ENCODE measurements at places on chromosomes 3 and 15.
A peak's percentile ranks its signal among the peaks of the same experiment; 100 is the strongest.

DNA sequence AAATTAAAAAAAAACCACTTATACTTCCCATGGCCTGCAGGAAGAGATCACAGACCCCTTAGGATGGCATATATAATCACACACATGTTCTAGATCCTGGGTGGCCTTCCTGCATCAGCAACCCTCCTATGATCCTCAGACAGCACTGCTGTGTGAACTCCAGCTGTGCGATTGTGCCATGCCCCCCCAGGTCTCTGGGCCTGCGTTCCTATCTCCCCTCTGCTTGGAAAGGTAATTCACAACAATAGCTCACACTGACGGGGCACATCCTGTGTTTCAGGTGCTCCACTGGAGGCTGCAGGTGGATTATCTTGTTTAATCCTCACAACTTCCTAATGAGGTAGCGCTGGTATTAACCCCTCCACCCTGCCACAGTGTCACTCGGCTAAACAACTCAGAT, 71.2 kb upstream of the GLCE start:
- no peak for DNase-seq

DNA sequence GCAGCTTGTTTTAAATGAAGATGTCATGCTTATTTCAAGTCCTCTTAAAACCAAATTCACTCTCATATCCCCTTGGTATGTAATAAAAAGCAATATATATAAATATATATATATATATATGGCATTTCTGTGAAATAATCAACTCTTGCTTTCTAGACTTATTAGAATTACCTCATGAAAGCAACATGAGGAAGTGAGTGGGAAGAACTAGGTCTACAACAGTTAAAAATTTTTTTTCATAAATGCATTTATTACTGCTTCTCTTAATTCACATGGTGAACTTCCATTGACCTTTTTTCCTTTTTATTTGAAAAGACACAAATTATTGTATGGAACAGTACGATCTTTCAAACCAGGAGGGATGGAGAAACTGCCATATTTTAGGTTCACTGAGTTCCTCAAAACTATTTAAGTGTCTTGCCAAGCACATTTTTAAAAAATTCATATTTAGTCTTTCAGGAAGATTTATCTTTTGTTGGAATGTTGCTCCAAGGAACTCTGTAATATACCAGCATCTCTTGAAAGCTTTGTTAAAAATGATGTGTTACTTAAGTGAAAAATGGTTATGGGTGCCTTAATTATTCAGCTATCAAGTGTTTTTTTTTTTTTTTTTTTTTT, 185.2 kb downstream of the GHSR start:
- DNase-seq, result no peak

DNA sequence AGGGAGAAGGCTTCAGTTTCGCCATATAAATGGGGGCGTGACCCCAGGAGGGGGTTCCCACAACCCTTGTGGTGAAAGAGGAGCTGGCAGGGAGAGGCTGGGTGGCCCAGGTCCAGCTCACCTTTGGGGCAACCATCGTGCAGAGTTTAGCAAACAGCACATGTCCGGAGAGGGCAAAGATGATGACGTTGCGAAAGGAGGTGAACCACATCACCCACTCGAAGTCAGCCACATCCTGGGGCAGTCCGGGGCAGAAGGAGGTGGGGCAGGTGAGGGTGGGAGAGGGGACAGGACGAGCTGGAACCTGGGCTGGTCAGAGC, 3.7 kb downstream of the HHATL start:
- DNase-seq, result no peak

DNA sequence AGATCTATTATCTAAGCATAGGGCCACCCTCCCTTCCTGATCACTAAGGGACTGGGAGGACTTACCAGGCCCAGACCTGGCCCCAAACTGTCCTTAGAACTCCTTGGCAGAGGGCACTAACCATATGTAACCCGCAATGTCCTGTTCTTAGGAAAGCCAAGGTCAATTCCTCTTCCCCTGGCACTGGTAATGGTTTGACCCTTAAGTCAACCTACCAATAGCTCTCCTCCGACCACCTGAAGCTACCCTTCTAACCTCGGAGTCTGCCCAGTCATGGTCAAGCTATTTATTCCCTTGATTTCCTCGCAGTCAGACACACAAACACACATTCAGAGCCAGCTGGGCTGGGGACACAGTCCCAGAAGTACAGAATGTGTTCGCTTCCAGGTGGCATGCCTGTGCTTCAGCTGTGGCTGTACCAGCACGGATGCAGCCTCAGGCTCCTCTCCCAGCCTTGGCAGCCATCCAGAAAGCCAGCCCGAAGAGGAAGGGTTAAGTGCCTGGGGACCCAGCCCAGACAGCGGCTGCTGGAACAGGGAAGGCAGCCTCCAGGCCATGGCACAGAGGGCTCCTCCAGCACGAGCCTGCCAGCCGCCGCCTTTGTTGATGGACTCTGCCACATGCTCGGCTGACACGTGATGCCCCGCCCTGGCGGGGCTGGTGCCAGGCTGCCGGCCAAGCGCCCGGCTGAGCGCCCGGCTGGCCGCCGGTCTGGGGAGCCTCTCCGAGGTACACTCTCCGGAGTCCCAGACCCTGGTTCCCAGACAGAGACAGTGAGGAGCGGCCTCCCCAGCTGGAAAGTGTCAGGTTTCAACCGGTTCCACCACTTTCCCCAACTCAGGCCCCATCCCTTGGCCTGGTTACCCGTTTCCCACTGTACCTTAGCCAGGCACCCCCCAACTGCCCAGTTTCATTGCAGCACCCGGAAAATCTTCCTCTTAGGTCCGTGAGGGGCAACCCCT, 5.5 kb downstream of the BMF start:
- no peak for DNase-seq

GRCh38 chr15:71278989-71279756, 163.9 kb downstream of the THSD4 start:
- DNase-seq, result no peak

DNA sequence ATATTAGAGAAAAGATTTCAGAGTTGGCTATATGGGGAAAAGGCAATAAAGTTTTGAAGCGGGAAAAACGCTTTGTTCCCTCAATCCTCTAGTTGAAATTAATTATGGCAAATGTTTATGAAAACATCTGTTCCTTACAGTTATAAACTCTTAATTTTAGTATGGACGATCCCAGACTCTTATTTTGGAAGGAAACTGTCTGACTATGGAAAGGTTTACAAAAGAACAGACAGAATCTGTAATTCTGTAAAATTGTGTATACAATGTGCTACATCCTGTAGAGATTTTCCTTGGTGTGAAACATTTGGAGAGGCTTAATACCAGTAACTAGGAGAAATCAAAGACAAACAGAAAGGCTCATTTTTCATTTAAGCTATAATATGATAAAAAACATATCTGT, 311.8 kb downstream of the TBC1D5 start:
- DNase-seq, result no peak

DNA sequence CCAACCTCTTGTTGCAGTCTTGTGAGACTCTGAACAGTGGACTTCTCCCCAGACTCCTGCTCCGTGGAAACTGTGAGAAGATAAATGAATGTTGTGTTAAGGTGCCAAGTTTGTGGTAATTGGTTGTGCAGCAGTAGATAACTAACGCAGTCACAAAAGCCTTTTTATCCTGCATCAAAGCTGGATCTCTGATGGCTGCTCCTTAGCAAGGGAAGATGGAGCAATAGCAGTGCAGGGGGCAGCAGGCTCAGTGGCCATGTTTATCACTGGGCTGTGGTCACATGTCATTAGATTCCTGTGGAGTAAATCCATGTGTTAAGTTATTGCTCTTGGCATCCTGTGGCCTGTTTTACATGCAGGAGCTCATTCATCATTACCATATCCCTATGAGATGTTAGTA, 13.5 kb downstream of the CMTM7 start:
- no peak for DNase-seq

- DNase-seq, result no peak
These were observed 38.4 kb downstream of the ITPR1 start for GRCh38 chr3:4531478-4532025.

DNA sequence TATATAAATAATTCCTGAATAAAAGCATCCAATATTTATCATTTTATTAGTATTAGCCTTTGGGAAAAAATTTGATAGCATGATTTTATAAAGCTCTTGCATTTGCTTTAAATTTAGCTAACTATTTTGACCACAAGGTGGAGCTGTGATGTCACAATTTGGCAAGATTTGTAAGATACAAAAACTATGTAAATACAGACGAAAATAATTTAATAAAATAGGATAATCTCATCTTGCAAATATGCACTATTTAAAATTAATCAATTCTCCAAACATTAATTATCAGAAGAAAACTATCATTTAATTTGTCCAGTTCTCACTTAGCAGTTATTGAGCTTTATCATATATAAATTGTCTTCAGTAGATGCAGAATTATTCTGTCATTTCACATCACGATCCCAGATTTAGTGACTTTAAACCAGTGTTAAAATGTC, 95.4 kb downstream of the PLOD2 start:
- DNase-seq, result no peak

- DNase-seq, result peak; percentile 64
These were observed 83.1 kb downstream of the DNAJB8 start for GRCh38 chr3:128383316-128384235.

GRCh38 chr3:70096376-70097066, 97.0 kb downstream of the SAMMSON start:
- DNase-seq, result no peak

GRCh38 chr3:99648516-99648915, 10.1 kb downstream of the COL8A1 start:
- no peak for DNase-seq

- DNase-seq, result no peak
These were observed 46.9 kb upstream of the PPP2R3A start for GRCh38 chr3:135918600-135918999.

- DNase-seq, result no peak
These were observed 11.3 kb downstream of the NRROS start for GRCh38 chr3:196650740-196651311.

DNA sequence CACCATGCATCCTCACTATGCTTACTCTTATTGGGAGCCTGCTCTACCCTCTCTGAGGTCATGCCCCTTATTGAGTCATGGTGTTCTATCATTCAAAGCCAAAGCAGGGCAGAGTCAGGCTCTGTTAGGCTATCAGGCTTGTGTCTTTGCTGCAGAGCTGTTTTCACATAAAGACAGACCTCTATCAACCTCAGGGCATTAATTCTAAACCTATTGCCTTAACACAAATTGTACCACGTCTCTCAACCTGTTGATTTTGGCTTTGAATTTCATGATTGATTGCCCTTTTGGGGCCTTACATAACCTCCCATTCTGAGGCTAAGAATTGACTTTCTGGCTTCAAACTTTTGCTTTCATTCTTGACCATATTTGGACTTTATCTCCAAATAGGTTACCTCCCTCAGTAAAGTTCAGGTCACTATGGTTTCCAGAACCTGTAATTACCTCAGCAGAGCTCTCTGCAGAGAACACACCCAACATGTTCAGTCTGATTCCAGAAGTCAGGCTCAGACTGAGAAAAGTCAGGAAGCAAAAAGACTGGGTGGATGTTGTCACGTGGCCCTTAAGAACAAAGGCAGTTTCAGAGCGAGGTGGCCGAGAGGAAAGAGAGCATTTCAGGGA, 221.4 kb upstream of the NANOGP8 start:
- no peak for DNase-seq

GRCh38 chr3:113607219-113607596, 74.9 kb downstream of the SIDT1 start:
- no peak for DNase-seq

DNA sequence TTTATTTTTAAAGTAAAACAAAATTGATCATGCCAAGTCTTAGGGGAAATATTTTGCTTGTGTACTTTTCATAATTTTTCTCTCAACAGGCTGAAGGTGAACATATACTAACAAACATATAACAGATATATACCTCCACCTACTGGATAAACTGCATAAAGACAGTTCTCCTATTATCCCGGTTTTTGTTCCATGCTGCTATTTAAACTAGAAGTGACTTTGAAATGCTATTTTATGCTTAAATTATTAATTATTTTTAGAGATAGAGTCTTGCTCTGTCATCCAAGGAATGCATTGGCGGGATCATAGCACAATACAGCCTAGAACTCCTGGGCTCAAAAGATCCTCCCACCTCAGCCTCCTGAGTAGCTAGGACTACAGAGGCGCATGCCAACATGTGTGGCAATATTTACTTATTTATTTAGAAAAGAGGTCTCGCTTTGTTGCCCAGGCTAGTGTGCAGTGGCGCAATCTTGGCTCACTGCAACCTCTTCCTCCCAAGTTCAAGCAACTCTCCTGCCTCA, 49.8 kb downstream of the ST3GAL6 start:
- no peak for DNase-seq
